Frontal cortex (tissue), 4 donors: ENCODE measurements at places on chromosomes 5 and 9. TPM values are rescaled to one million over a fixed set of nuclear protein-coding genes. Genes with fewer than 3 reads are reported as not detected.

DMRT3 gene
- total RNA-seq = not detected

DNA sequence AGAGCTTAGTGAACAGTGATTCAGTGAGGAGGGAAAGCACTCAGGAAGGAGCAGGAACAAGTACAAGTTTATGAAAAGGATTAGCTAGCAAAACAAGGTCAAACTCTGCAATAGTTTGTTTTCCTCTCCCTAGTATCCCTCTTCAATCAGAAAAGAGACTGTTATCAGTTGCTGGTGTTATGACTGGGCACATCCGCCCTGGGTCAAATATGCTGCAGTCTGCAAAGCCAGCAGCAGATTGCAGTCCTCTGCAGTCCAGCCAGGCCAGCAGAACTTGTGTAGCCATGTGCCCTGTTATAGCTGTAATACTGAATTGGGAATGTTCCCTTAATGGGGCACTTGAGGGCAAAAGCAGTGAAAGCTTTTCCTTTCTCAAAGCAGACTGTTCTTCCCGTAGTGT is 12.0 kb downstream of the PCDHAC2 start:
- DNase-seq = no peak

DNA sequence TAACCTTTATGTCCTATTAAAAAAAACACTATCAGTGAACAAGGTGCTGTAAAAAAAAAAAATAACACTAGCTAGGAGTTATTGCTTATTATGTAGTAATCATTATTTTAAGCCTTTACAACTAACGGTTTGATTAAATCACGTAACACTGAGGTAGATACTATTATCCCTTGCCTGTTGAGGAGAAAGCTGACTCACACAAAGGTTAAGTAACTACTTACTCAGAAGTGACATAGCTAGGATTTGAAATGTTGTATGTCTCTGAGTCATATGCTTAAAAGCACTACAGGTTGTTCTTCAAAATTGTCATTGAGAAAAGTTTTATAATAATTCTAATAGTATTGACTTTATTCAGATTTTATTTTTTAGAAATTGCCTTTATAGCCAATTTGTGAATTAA is 8.8 kb downstream of the TENT2 start:
- no peak for DNase-seq

DNA sequence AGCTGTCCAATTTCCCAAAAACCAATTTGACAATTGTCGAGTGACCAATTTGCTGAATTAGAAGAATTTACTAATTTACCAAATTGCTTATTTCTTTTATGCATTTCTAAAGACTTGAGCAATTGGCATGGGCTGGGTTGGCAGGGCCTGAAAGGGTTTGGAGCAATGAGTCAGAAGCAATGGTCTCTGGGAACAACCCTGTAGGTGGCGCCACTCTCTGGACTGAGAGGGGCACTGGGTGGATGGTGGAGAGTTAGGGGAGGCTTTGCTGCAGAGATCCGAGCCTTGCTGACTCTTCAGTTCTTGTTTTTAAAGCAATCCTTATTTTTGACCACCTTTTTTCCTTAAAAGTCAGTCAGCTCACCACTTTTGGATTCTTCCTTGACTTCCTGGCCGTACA is 71.5 kb upstream of the RPS23 start:
- DNase-seq = no peak
